Activated naive CD4-positive, alpha-beta T cell treated with anti-CD3 and anti-CD28 coated beads, Interleukin-2, amount 50 U/mL, for 72 hours (primary cell): ENCODE measurements at places on chromosomes 1 and 21. TPM values are rescaled to one million over a fixed set of nuclear protein-coding genes. Genes with fewer than 3 reads are reported as not detected.

DNA sequence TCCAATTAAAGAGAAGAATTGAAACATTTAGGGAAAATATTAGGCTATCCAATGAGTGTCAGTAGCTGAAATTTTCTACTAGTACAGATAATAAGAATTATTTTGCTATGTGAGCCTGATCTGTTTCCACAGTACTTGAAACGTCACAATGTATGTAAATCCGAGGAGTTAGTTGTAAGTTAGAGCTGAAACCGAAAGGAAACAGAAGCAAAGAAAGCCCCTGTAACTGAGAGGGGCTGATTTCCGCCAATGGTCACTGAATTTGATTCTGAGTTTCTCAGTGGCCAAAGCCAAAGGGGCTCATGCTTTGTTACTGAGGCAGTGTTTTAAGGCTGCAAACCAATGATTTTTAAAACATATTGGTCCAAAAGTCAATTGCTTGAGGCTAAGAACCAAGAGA lies 168.3 kb upstream of the DUSP10 start:
- DNase-seq, result no peak

DNA sequence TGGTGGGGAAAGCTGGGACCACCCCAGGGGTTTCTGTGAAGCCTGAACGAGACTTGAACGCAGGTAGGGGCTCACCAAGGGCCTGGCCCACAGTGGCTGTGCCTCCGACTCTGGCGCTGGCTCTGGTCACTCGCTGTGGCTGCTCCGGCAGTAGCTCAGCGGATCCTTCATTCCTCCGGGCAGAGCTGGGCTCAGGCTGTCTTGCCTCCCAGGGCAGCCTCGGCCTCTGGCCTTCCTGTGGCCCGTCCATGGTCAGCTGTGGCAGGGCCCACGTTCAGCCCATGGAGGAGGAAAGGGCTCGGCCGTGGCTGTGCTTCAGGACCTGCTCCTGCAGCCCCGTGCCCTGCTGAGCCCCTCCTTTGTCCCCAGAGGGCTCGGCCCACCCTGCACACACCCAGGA lies 162.9 kb upstream of the C1orf174 start:
- no peak for DNase-seq

GRCh38 chr1:153387785-153388184 lies 3.1 kb downstream of the S100A8 start:
- DNase-seq, result no peak

DNA sequence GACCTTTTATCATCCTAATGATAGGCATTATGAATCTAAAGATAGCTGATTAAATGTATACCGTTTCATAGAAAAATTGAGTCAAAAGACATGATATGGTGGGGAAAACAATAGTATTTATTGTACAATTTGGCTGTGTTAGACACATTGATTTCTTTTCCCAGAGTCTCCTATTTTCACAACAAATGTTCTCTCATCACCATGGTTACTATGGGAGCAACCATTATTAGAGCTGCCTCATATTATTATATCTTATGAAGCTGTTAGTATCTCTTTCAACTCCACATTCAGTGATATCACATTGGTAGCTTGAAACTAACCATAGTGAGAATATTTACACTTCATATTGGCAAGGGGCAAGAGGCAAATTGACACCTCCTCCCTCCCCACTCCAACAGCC lies 10.7 kb upstream of the CTH start:
- DNase-seq, result no peak

DNA sequence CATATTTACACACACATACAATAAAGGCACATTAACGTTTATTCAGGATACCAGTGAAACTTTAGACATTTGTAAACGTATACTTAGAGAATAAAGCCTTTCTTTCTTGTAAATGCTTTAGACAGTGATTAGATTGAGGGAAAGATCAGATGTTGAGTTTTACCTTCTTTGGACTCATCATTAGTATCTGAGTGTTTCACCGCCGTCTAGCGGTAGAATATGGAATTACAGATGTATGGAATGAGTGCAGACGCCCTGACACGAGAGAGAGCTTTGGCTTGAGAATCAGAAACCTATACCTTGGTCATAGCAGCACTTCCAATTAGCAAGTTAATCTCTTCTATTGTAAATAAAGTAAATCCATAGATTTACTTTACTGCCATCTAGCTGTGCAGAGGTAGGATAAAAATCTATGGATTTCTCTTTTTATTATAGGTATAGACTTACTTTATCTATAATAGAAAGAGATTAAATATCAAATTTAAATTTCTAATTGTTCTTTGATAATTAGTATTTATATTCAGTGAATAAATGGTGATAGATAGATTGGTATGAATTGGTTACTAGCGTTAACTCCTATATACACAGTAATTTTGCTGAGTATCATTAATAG lies 12.6 kb downstream of the FLG2 start:
- no peak for DNase-seq

DNA sequence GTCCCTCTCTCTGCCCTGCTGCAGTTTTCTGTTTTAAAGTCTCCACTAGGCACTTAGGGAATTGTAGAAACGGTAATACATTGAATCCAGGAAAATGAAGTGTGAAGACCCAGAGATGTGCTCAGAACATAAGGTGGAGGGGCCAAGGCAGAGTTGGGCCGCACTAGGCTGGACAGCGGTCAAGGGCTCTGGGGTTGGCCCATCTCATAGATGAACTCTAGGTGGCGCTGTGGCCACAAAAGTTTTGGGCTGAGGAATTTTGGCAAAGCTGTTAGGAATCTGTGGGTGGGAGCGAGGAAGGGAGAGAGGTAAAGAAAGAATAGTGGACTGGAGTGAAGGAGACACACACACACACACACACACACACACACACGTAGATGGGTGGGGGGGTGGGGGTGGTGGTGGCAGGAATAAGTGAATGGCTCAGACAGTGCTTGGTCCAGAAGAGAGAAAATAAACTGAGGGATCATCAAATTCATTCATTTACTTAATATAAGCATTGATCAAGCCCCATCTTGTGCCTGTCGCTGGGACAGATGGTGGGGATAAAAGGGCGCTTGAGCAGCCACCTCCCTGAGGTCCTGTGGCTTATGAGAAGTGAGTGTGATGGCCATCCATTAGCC lies 258.5 kb downstream of the TRABD2B start:
- no peak for DNase-seq

GRCh38 chr1:82718719-82719419 lies 918.1 kb downstream of the ADGRL2 start:
- no peak for DNase-seq

DNA sequence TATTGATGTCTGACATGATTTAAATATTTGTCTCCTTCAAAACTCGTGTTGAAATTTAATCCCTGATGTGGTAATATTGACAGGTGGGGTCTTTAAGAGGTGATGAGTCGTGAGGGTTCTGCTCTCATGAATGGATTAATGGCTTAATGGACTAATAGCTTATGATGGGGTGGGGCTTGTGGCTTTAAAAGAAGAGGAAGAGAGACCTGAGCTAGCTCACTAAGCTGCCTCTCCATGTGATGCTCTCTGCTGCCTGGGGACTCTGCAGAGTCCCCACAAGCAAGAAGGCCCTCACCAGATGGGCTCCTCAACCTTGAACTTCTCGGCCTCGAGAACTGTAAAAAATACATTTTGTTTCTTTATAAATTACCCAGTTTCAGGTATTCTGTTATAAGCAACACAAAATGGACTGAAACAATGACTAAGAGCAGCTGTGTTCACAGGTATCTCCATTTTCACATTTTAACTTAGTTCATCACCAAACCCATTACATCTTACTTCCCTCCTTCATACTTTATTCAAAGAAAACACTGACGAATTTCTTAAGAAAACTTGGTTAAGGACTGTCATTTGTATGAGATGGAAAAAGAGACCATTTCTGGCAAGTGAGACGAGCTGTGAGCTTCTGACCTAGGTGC lies 12.1 kb upstream of the AIM2 start:
- no peak for DNase-seq

DNA sequence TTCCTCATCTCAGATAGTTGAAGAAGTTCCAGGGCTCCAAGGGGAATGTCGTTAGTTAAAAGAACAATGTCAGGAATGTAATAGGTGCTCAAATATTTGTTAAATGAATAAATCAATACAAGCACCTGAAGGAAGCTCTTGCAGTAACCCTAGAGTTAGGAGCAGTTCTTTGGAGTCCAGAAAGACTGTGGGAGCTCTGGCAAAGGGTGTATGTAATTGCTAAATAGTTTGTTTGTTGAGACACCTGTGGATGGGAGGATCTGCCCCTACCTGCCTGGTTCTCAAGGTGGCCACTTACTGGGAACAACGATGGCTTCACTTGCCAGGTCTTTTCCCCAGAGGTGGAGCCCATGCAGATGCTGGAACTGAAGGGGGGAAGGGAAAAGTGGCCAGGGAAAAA lies 27.5 kb upstream of the JUN start:
- DNase-seq, result no peak

Gene LCE3D
- total RNA-seq, result not detected

Gene CFAP141
- total RNA-seq, result not detected

Gene RIMS3
- total RNA-seq, result 6.9 TPM

Gene GPR25
- total RNA-seq, result not detected
